Suppressor macrophage treated with lipopolysaccharide for 4 hours (primary cell): ENCODE measurements at places on chromosomes 3 and 15.

- DNase-seq = peak; percentile 36
These were observed 213.6 kb downstream of the GAP43 start for GRCh38 chr3:115836944-115837343.

DNA sequence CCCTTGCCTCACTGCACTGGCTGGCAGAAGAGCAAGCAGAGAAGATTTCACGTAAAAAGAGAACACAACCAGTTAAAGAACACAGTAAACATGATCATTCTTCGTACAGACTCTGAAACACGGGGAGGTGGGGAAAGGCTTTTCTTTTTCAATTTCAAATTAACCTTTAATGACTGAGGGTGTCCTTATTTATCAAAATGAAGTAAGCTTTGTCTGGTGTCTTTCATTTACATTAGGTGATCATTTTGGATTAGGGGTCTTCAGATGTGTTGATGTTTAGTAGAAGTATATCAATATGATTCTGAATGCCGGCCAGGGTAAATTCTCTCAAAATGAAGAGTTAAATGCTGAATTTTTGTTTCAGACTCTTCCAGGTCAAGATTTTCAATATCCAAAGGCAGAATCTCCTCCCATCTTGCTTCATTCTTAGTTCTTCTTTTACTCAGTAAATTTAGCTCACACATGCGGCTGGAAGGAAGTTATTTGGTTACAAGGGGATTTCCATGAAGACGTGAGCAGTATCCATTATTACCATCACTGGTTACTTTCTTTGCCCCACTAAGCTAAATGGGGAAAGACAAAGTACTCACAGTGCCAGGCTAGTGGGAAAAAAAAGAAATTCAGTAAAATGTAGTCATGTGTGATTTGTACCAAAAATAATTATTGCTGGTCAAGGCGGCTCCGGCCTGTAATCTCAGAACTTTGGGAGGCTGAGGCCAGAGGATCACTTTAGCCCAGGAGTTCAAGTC, 272.2 kb upstream of the NR2F2 start:
- DNase-seq = peak; percentile 81

DNA sequence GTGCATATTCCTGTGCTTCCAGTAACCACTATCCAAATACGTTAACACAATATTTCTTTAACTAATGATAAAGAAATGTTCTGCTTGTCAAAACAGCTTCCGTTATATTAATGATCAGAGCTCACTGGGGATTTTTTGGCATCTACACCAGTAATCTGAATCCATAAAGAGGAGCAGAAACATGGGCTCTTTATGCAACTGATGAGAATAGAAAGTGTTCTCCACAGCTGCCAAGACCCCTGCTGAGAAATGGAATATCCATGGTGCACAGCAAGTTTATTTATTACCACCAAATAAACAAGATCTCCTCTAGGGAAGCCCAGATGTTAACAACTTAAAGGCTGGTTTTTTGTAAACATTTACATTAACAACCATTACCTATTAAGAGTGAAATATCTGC, 54.5 kb downstream of the ALDH1A2 start:
- no peak for DNase-seq

GRCh38 chr3:31925271-31925630, 55.8 kb downstream of the OSBPL10 start:
- DNase-seq = no peak

GRCh38 chr15:84647726-84648125, 6.4 kb downstream of the WDR73 start:
- no peak for DNase-seq

DNA sequence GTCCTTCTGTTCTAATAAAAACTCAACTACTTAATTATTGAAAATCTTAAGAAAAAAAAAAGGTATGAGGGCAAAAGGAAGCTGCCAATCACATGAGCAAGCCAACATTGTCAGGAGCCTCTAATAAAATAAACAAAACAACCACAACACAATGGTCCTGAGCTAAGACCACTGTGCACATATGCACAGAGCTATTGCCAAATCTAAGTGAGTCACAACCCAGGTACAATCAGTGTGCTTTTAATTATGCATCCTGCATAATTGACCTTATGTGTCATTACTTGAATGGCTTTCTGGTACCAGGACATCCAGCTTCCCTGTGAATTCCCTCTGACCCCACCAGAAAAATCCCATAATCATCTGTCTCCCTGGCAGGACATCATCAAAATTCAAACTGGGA, 639.8 kb downstream of the MAGI1 start:
- DNase-seq = no peak

GRCh38 chr15:87227846-87228245, 1028.7 kb downstream of the NTRK3 start:
- no peak for DNase-seq

DNA sequence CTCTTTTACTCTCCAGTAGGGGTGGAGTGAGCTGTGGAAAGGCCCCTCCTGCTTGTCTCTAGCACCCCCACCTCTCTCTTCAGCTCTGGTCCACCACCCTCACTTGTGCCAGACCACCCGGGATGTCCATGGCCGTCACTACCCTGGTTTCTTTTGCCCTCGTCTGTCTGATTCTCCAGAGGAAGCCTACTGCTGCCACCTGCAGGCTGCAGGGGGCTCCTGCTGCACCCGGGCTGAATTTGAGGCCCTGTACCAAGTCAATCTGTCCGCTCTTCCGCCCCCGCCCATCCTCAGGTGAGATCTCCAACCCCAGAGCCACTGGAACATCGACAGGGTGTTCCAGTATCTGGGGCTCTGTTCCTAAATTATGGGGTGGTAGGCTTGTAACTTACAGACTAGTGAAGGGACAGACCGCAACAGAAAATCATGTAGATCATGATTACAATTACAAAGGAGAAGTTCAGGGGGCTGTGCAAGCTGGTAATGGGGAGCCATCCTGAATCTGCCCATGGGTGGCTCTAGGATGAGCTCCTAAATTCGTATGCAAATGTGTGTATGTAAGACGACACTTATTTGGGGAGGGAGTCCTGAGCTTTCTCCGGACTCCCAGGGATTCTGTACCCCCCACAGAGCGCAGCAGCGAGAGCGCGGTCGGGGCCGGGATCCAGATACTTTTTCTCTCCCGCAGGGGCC, 683 bp upstream of the UNC45A start:
- DNase-seq = peak; percentile 86
